ENCODE measurements at places on chromosomes 7 and 10. TPM values are rescaled to one million over a fixed set of nuclear protein-coding genes. Genes with fewer than 3 reads are reported as not detected.

DNA sequence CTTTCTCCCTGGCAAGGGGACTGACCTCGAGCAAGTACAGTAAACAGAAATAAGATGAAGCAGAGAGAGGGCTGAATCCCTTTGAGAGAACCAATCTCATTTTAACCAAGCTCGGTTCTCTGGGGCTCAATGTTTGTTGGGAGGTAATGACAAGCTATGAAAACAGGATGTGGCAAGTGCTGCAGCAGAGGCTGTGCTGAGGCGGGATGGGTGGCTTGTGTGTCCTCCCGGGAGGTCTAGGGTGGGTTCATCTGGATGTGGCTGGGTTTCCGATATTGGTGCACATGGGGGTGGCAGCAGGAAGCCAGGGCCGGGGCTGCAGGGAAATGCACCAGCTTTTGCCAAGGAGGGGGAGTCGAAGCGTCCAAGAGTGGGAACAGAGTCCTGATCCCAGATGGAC is 84.5 kb downstream of the AOAH start:
- peak; percentile 85 for DNase-seq

DNA sequence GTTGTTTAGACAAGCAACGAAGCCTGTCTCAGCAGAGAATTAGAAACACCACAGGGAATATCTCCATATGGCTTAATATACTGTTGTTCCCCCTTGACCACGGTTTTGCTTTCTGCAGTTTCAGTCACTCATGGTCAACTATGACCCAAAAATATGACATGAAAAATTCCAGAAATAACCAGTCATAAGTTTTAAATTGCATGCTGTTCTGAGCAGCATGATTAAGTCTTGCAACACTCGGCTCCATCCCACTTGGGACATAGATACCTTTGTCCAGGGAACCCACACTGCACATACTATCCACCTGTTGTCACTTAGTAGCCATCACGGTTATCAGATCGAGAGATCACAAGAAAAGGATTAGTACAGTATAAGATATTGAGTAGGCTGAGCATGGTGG is 60.7 kb upstream of the FOXK1 start:
- DNase-seq: no peak

GRCh38 chr10:113415246-113415645 is 137.6 kb upstream of the HABP2 start:
- DNase-seq: no peak

GRCh38 chr7:82029236-82029913 is 259.5 kb upstream of the HGF start:
- no peak for DNase-seq

GRCh38 chr7:149783386-149784250 is 10.2 kb upstream of the ZNF467 start:
- DNase-seq: no peak

GRCh38 chr10:77085344-77085743 is 552.3 kb downstream of the KCNMA1 start:
- DNase-seq: no peak

DNA sequence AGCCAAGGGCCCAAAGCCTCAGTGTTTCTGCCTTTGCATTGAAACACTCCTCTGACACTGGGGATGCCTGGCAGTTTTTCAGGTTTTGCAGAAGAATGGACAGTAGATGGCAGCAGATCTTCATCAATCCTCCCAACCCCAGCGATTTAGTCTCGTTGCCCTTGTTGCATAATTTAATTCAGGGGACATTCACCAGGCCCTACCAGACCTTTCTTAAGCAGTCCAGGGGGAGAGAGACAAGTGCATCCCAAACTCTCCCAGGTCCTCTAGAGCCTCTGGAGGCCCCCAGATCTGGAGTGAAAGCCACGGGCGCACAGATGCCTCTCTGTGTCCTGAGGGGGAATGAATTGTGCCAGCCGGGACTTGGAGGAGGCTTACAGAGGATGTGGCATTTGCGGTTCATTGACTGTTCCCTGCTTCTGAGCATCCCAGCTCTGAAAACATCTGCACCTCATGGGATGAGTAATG is 29.6 kb downstream of the MINDY4 start:
- DNase-seq: peak; percentile 82

RAMP3 gene
- not detected for total RNA-seq

DNA sequence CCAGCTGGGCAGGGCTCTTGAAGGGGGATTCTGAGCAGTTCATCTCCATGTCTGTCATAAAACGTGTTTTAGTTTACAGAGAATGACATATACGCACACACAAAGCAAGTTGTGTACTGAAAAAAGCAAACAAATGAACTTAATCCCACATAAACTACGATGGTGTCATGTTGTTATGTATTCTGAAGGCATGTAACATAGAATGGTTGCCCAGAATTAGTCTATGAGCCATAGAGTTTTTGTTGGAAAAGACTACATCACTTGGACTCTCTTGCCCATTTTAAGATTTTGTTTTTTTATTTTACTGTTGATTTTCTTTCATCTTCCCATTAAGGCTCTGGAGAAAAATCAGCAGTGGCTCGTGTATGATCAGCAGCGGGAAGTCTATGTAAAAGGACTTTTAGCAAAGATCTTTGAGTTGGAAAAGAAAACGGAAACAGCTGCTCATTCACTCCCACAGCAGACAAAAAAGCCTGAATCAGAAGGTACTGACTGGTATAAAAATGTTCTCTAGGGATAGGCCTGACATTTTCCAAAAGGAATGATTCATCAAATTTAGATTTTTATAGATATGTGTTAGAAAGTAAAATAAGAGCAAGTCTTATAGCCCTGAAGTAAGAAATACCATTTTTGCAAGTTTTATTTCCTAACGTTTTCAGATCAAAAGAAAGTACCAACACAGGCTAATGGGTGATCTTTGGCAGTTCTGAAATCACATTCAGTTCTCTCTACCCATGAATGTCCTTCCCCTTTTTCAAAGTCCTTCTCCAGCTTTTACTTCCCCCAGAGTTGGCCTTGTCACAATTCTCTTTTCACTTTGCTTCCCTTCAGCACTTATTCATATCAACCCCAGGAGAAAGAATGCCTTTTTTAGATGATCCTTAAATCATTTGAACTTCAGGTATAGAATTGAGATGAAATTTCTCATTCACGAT is 18.9 kb downstream of the CEP55 start:
- no peak for DNase-seq

DNA sequence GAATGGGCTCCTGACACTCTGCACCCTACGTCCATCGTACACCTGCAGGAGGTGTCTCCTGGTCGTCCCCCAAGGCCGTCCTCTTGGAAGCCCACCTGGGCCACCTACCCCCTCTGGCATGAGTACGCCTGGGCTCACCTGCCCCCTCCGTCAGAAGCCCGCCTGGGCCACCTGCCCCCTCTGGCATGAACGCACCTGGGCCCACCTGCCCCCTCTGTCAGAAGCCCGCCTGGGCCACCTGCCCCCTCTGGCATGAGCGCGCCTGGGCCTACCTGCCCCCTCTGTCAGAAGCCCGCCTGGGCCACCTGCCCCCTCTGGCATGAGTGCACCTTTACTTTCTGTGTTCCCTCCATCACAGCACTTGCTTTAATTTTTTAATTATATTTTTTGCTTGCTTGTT is 401.2 kb downstream of the PTPRN2 start:
- DNase-seq: no peak

GRCh38 chr10:116737627-116738327 is 4.6 kb downstream of the HSPA12A start:
- DNase-seq: no peak
